ENCODE measurements at places on chromosomes 5 and 9.

GRCh38 chr5:97172227-97172626, 10.8 kb downstream of the RIOK2 start:
- no peak for DNase-seq

DNA sequence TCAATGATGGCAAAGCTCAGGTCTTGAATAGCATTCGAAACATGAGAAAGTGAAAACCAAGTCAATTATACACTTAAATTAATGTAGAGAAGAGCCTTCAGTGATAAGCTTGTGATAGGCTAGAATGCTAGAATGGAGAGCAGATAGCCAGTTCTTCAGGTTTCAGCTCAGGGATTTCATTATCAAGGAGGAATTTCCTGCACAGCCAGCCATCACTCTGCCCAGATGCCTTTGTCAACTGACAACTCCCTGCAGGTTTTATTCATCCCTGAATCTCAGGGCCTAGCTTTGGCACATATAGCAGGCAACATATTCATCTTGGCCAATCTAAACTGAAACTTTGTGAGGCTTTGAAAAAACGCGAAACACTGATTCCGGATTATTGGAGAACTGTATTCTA, 199.3 kb upstream of the CDH6 start:
- DNase-seq = no peak

DNA sequence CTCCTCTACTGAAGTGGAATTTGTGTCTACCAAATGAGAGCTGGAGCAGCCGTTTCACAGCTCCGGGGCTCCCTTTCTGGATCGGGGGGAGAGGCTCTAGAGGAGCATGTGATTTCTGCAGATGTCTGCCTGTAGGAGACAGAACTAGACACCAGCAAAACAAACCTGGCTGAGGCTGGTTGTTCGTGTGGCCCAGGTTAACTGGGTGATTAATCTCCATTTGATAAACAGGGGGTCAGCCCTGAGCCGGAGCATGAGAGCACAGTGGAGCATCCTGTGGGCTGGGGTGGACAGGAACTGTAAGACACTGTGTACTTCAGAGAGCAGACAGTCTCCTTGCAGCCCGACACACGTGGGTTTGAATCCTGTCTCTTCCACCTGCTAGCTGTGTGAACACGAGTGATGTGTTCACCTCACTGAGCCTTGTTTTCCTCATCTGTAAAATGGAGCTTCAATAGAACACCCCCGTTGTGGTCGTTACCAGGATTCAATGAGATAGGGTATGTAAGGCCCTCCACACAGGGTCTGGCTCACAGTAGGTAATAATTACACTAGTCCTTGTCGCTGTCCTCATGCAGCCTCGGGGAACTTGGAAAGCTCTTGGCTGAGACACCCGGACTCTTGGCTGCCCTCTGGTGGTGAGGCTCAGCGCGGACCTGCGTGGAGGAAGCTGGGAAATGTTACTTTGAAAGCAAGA, 12.9 kb downstream of the CXCL14 start:
- peak; percentile 20 for DNase-seq

- DNase-seq = peak; percentile 66
These were observed 11.5 kb upstream of the ALDH1B1 start for GRCh38 chr9:38380872-38381534.

DNA sequence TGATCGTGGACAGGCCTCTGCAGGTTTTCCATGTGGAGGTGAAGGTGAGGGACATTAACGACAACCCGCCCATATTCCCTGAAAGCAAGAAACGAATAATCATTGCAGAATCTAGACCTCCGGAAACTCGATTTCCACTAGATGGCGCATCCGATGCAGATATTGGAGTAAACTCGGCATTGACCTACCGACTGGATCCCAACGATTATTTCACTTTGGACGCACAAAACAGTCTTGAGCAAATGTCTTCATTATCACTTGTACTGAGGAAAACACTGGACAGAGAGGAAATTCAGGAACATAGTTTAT, 621 bp downstream of the PCDHA13 start:
- DNase-seq = no peak

DNA sequence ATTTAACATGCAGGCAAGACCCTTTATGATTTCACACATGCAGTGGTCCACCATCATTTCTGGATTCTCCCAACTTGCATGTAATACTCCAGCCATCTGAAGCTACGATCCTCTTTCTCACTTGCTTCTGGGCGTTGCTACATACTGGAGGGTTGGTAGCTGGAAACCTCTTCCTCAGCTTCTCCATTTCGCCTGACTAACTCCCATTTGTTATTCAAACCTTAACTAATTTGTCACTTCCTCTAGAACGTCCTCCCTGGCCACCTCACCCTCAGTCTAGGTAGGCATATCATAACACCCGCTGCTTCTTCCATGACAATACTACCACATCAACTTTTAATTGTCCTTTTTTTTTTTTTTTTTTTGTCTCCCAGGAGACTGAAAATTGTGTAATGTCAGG, 72.6 kb upstream of the EQTN start:
- DNase-seq = no peak

DNA sequence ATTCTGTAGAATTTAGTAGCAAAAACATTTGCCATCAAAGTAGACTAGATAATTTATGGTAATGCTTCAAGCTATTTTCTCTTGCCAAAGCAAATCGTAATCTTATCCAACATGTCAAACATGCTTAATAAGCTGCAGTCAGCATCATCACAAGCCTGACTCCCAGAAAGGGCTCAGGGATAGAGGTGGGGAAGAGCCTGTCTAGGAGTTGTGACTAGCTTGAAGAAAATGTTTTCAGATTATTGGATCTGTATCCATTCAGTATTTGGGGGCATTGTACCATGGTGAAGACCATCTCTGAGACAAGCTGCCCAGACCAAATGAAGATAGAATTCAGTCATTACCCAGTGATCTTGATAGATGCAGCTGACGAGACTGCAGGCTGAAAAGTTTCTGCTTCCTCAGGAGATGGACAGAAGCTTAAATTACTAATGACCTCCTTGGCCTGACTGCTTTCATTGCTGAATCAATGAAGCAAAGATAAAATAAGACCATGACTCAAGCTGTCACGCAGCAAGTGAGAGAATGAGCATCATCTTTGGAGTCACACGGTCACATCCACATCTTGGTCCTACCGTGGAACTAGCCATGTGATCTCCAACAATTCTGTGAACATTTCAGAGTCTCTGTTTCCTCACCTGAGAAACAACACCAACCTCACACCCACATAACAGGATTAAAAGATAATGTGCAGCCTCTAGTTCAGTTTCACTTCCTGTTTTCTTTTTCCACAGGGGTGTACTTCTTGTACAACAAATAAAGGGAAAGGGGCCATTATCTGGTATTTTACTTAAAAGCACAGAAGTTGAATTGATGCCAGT, 9.4 kb downstream of the ERAP2 start:
- no peak for DNase-seq

DNA sequence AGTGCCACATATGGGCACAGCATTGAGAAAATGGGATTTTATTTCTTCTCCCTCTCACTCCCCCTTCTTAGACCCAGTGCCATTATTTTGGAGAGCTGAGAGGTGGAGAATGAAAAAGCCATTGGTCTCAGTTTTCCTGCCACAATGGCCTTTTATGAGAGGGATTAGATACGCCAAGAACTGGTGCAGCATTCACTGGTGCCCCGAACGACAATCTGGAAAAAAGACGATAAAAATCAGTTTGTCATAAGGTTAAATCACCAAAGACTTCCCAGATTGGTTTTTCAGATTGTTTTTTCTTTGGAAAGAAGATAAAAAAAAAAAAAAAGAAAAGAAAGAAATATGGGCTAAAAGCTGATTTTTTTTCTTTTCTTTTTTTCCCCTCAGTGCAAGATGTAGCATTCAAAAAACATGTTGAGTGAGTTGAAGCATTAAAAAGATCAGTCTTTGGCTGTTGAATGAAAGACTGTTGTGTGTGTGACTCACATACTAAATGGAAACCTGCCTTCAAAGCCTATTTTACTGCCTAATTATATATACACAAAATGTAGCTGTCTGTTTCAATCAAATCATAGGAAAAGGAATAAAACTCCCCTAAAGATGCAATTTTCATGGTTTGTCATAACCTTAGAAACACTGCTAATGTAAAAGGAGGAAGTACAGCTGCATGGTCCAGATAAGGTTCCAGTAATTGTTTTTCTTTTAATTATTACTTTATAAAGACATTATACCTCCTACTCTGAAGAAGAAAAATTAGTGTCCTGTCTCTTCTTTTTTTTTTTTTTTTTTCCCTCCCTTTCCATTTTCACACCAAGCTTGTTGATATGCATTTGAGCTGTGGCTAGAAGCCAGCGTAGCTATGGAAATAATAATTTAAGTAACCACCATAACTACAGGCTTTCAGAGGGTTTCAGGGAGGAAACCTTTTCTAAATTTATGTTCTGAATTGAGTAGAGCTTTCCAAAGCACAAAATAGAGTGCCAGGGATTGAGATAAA, 27.2 kb upstream of the ZNF608 start:
- no peak for DNase-seq

- DNase-seq = no peak
These were observed 294.5 kb downstream of the EBF1 start for GRCh38 chr5:158805195-158805594.

- DNase-seq = no peak
These were observed 19.2 kb downstream of the COL27A1 start for GRCh38 chr9:114174557-114174875.

- peak; percentile 64 for DNase-seq
These were observed 12.4 kb downstream of the CBY3 start for GRCh38 chr5:179668391-179668790.

DNA sequence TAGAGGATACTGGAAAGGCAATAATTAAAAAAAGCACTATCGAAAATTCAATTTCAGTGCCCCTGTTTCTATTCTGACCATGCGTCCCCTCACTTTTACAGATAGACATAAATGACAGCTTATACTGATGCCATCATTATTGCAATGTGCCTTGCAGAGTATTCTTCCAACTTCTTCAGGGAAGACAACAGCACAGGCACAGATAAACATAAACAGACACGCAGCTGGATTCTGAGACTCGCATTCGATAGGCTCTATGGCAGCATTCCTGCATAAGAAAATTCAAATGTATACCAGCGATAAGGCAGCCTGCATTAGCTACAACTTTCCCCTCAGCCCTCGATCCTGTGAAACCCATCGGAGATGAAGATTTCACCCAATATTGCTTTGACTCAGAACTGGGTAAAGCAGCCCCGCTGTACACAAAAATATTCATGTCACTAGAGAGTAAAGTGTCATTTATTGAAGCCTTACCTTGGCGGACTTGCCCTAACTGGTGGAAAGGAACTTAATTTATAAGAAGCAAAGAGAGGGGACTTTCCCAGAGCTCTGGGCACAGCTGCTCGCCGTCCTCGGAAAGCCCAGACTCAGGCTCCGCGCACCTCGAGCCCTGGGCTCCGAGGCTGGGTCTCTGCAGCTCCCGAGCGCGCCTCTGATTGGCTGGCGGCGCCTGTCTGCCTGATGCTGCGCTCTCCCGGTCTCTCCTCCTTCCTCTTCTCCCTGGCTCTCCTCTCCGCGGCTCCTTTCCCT, at the start of gene CDH18:
Gene CDH18, minus strand, starts transcription at position 589 of the 750 bp plus-strand sequence. CDS start 149,214 bp downstream, outside the sequence.
- peak; percentile 38 for DNase-seq

DNA sequence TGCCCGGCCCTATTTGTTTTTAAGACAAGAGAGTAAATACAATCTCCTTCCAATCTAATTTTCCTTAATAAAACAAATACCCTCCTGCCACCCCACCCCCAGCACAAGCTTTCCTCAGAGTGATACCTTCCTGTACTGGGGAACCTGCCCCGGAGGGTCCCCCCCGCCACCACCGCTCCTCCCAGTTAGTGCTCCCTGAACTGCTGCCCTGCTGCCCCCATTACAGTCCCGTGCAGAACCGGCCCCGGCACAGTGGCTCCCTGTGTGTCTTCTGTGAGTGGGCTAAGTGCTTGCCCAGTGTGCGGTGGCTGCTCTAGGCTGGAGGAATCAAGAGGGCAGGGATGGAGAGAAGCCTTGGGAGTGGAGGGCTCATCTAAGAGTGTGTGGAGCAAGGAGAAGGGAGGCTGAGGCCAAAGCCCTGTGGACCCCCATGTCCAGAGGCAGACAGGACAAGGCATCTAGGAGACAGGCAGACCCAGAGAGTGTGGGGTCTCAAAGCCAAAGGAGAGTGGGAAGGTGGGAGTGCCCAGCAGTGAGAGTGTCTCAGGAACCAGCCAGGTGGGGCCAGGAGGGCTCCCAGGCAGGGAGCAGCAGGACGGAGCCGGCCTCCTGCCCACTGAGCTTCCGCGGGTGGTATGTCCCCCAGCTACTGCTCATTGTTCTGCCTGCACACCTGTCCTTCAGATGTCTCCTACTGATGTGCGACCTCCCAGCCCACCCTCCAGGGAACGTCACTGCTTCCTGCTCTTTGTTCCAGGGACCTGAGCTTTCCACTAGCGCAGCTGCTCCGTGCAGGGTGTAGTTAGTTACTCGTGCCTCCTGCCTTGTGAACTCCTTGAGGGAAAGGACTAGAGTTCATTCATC, 129.0 kb downstream of the DAB2IP start:
- no peak for DNase-seq

- peak; percentile 97 for DNase-seq
These were observed 106.1 kb upstream of the CPEB4 start for GRCh38 chr5:173781816-173782670.

DNA sequence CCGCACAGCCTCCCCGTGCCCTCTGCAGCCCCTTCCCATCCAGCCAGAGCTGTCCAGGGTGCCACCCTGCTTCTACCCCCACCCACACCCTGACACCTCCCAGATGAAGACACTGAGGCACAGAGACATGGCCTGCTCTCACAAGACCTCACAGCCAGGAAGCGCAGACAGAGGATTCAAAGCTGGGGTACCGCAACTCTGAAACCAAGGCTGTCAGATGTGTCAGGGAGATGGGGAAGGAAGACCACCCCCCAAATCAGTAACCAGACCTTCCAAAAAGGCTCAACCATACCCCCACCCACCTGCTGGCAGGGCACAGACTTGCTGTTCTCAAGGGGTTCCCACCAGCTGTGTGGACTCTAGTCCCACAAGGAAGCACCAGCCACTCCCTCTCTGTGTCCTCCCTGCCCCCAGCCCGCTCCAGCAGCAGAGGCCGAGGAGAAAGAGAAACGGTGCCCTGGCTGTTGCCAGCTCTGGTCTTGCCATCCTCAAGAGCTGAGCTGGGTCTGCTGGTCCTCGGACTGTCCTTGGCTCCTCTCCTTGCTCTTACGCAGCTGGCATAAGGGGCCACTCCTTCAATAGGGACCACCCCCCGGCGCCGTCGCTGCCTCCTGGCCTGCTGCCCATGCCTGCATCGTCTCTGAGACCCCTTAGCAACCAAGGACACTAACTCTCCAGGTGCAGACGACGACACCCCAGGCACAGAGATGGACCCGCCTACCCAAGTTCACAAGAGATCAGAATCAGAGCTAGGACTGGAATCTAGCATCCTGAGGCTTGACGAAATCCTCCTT, 699 bp downstream of the AKNA start:
- no peak for DNase-seq
